Naive thymus-derived CD4-positive, alpha-beta T cell (primary cell): ENCODE measurements at places on chromosomes 3 and 15. TPM values are rescaled to one million over a fixed set of nuclear protein-coding genes. Genes with fewer than 3 reads are reported as not detected.

DNA sequence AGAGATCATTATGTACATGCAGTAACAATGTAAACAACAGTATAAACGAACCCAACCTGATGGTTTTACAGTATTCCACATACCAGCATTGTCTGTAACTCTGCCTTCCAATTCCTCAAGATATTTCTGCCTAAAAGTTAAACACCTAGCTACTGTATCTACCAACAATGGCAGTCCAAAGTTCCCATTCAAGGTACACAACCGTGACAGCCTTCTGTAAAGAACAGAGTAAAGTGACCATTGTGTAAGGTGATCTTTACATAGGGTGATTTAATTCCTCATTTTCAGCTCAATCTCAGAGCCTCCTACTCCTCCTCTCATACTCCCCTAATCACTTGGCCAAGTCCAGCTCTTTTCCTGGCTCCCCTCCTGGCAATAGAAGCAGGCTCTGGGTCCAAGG, 10.4 kb downstream of the SECISBP2L start:
- H3K27ac ChIP-seq, result no peak overlapping the region
- H3K4me1 ChIP-seq, result peaks cover 7% of the 10 kb centered on the region
- peaks cover 35% of the 10 kb centered on the region for H3K36me3 ChIP-seq
- DNase-seq, result no peak
- H3K27me3 ChIP-seq, result no peaks in the 10 kb centered on the region
- no peak overlapping the region for H3K4me3 ChIP-seq

GRCh38 chr3:159232966-159233365, 431.1 kb downstream of the MFSD1 start:
- no peak overlapping the region for H3K4me3 ChIP-seq
- no peak for DNase-seq
- H3K36me3 ChIP-seq, result no peaks in the 10 kb centered on the region
- H3K4me1 ChIP-seq, result no peaks in the 10 kb centered on the region

GRCh38 chr3:183824761-183825455, 469 bp downstream of the MAP6D1 start:
- peaks cover 7% of the 10 kb centered on the region for H3K4me1 ChIP-seq
- peak overlapping the region; percentile 55 for H3K27ac ChIP-seq
- no peaks in the 10 kb centered on the region for H3K27me3 ChIP-seq
- DNase-seq, result no peak
- peak overlapping the region; percentile 56 for H3K4me3 ChIP-seq

- no peak overlapping the region for H3K4me3 ChIP-seq
- H3K4me1 ChIP-seq, result no peaks in the 10 kb centered on the region
- no peaks in the 10 kb centered on the region for H3K36me3 ChIP-seq
- no peak overlapping the region for H3K27ac ChIP-seq
- no peaks in the 10 kb centered on the region for H3K27me3 ChIP-seq
Measured at GRCh38 chr15:61449186-61449702, 220.1 kb upstream of the RORA start.

- no peak for DNase-seq
- no peak overlapping the region for H3K4me3 ChIP-seq
- no peak overlapping the region for H3K27ac ChIP-seq
- no peaks in the 10 kb centered on the region for H3K36me3 ChIP-seq
- H3K27me3 ChIP-seq, result no peaks in the 10 kb centered on the region
- H3K4me1 ChIP-seq, result no peaks in the 10 kb centered on the region
Measured at GRCh38 chr3:99724276-99724675, 85.9 kb downstream of the COL8A1 start.

DNA sequence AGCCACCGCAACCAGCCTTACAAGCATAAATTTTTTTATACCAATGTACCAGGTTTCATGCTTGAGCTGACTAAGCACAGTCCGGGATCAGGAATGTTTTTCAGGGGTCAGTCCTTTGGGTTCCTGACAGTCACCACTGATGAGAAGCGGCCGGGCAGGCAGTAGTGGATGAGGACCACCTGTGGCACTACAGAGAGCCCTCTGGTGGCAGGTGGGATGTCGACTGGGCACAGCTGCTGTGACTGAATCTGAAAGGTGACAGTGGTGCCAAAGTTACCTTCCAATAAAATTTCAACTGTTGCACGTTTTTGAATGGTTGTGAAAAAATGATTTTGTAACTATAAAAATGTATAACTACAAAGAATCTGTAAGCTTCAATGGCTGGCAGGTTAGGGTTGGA, 34.0 kb downstream of the TPRA1 start:
- H3K27me3 ChIP-seq, result peaks cover 5% of the 10 kb centered on the region
- DNase-seq, result no peak
- H3K4me1 ChIP-seq, result no peaks in the 10 kb centered on the region
- H3K27ac ChIP-seq, result no peak overlapping the region

DNA sequence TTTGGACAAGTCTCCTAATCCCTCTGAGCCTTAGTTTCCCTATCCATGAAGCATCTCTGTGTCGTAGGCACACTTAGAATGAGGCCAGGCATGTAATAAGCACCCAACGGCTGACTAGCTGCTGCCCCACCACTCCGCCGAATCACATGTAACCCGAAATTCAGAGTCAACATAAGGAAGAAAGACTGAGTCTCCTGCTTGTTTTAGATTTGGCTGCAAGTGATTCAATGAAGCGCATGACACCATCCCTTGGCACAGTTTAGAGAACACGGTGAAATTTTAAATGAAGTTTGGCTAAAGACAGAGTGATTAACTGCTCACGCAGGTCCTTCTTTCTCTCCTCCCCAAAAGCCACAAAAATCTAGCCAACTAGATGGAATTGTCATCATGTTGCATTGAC, 279.2 kb downstream of the TLE3 start:
- no peaks in the 10 kb centered on the region for H3K4me1 ChIP-seq
- DNase-seq, result no peak
- no peaks in the 10 kb centered on the region for H3K27me3 ChIP-seq
- no peak overlapping the region for H3K27ac ChIP-seq
- no peaks in the 10 kb centered on the region for H3K36me3 ChIP-seq
- no peak overlapping the region for H3K4me3 ChIP-seq

DNA sequence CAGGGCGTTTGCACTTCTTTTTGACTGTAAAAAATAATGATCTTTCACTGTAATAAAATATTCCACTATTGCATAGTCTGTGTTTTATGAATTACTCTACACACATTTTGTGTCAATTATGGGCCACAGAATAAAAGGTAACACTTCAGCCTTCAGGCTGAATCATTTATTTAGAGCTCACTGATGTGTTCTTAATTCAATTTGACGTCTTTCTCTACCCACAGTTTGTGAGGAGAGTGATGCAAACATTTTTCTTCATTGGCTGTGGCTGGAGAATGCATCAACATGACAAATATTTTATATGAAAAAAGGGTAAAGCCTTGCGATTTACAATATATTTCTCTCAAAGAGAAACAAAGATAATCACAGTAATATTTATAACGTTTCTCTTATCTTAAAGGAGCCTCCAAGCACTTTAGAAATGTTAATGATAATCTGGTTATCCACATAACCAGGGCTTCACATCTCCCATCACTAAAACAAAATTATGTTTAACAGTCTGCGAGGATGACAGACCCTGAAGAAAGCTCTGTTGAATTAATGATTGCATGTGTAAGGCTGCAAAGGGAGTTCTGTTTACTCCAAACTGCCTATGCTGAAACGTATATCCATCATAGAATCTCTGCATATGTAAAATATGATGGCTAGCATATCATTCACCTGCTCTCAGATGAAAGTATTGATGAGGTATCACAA, 951.3 kb downstream of the ZPLD1 start:
- H3K27me3 ChIP-seq, result no peaks in the 10 kb centered on the region
- no peak overlapping the region for H3K27ac ChIP-seq
- H3K4me1 ChIP-seq, result no peaks in the 10 kb centered on the region
- no peak overlapping the region for H3K4me3 ChIP-seq
- no peaks in the 10 kb centered on the region for H3K36me3 ChIP-seq

GRCh38 chr15:35383506-35383905, 162.5 kb downstream of the DPH6 start:
- no peak overlapping the region for H3K27ac ChIP-seq
- H3K27me3 ChIP-seq, result no peaks in the 10 kb centered on the region
- H3K4me3 ChIP-seq, result no peak overlapping the region
- H3K4me1 ChIP-seq, result no peaks in the 10 kb centered on the region

DNA sequence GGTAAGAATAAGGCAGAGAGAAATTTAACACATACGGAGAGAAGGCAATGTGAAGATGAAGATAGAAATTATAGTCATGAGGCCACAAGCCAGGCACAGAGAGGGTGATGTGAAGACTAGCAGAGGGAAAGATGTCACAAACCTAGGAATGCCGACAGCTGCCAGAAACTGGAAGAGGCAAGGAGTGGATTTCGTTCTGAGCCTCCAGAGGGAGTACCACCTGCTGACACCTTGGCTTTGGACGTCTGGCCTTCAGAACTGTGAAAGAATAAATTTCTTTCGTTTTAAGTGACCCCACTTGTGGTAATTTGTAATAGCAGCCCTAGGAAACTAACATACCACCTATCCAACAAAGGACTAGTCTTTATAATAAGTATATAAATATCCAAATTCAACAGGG, 5.0 kb upstream of the SGO1 start:
- H3K4me3 ChIP-seq, result no peak overlapping the region
- peaks cover 12% of the 10 kb centered on the region for H3K4me1 ChIP-seq
- H3K27me3 ChIP-seq, result no peaks in the 10 kb centered on the region
- no peak for DNase-seq
- no peak overlapping the region for H3K27ac ChIP-seq

DNA sequence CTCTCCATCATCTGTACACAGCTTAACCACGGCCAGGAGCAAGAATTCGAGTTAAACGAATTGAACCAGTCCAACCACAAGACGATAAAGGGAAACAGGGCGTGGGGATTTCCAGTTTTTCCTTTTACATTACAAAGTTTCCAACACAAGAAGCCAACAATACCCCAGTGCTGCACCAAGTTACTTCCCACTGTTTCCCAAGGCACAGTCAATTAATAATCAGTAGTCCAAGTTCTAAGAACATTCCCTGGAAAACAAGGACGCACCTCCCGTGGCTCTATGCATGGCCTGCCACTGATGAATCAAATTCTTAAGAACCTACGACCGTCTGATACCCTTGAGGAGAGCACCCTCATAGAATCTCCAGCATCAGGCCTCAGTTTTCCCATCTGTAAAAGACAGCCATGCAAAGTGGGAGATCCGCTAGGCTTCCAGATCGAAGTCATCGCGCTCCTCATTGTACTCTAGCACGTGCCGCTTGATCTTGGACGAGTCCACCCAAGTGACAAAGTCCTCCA, 774 bp downstream of the IMP3 start:
- DNase-seq, result no peak
- H3K36me3 ChIP-seq, result no peaks in the 10 kb centered on the region
- peak overlapping the region; percentile 97 for H3K4me3 ChIP-seq

DNA sequence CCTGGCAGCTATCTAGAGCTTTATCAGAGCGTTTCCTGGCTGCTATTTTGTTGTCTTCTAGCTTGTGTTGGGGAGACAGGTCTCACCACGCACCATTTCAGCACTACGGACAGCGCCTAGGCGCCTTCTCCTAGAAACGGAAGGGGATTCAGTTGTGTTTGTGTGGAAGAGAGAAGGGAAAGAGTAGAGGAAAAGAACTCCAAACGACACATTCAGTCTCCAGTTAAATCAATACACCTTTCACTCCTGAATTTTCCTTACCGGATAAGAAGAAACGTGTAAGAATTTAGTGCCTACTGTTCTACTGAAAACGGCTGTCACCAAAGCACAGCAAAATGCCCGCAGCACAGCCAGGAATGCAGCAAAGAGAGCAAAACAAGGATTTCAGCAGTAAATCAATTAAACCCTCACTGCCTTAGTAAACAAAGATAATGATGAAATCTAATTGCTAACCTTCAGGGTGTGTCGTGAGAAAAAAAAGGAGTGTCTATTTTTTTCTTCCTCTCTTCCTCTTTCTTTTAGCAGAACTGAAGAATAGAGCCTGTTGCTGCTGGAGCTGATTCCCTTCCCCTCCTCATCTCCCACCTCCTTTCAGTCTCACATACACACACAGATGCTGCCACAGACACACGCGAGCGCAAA, 412 bp upstream of the CTXN2 start:
- no peak overlapping the region for H3K27ac ChIP-seq
- DNase-seq, result no peak
- no peak overlapping the region for H3K4me3 ChIP-seq

GRCh38 chr3:10942690-10943205, 49.8 kb upstream of the SLC6A1 start:
- no peak for DNase-seq
- no peaks in the 10 kb centered on the region for H3K4me1 ChIP-seq
- no peak overlapping the region for H3K27ac ChIP-seq
- H3K4me3 ChIP-seq, result no peak overlapping the region
- H3K36me3 ChIP-seq, result no peaks in the 10 kb centered on the region

DNA sequence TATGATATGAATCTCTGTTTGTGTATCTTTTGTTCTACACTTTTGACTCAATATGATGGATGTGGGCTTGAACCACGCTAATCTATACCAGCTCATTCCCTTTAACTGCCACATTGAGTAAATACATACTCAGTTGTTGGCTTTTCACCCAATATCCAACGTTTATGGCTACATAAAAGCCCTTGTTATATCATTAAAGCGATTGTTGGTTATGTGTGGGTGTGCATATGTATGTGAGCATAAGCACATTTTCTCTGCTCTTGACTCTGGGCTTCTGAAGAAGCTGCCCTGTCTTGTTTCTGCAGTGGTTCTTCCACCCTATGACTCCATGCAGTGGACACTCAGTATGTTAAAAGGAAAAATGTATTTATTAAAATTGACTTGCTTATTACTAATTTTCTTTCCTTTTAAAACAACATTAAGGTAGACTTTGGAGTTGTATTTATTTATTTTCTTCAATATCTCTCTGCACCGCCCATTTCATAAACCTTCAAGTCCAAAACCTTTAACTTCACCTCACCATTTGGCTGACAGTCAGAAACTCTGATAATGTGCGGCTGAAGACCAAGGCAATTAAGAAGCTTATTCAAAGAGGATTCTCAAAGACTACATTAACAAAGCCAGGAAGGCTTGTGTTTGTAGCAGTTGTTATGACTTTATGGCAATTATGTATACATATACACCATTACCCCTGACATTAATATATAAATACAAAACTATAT, 156.1 kb downstream of the THRB start:
- no peak for DNase-seq
- no peaks in the 10 kb centered on the region for H3K27me3 ChIP-seq
- no peak overlapping the region for H3K27ac ChIP-seq

DNA sequence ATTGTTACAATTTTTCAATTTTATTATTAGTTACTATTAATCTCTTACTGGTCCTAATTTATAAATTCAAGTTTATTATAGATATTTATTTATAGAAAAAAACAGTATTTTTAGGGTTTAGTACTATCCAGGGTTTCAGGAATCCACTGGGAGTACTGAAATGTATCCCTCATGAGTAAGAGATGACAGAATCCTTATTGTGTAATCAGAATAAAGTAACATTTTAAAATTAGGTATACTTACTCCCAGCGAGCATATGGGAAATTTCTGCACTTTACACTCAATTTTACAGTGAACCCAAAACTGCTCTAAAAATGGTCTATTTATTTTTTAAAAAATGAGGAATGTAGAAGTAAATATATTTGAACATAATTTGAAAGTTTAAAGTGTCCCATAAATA, 202.7 kb downstream of the CGGBP1 start:
- H3K27me3 ChIP-seq, result no peaks in the 10 kb centered on the region
- H3K27ac ChIP-seq, result no peak overlapping the region
- no peak for DNase-seq
- H3K36me3 ChIP-seq, result no peaks in the 10 kb centered on the region

The C3orf62 gene
- polyA plus RNA-seq, result 1.3 TPM

The CAMP gene
- polyA plus RNA-seq, result not detected

The NLGN1 gene
- not detected for polyA plus RNA-seq

The SLC22A14 gene
- not detected for polyA plus RNA-seq

The GP9 gene
- polyA plus RNA-seq, result not detected

The ISLR2 gene
- not detected for polyA plus RNA-seq

The SLC24A5 gene
- not detected for polyA plus RNA-seq
